Muscle of back (tissue), 13 donors: ENCODE measurements at places on chromosomes 3 and 15. TPM values are rescaled to one million over a fixed set of nuclear protein-coding genes. Genes with fewer than 3 reads are reported as not detected.
A peak's percentile ranks its signal among the peaks of the same experiment; 100 is the strongest.

DNA sequence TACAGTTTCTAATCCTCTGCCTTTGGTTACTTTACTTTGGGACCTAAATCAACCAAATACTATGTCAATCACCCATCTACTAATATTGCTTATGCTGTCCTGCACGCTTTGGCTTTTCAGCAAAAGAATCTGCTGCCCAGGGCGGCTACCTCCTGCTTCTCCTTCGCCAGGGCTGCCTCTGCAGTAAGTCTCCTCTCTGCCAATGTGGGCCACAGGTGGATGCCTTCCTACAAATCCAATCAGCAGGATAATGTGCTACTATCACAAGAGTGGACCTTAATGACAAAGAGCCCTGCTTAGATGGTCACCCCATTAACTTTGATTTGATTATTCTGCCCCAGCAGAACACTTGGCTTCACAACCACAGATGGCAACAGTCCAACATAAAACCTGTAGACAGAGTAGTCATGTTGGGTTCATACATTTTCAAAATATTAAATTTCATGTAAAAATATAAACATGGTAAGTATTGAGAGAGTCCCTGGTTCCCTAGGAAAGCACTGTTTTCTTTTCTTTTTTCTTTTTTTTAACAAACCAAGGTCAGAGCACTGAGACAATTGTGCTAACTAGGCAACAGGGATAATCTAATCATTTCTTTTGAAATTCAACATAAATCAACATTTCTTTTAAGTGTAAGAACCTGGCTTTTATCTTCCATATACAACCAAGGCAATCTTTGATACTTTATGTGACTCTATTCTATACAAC lies 298.3 kb downstream of the ZBTB20 start:
- no peak for DNase-seq

The IVD gene
- polyA plus RNA-seq = 63.6 TPM

The EFHB gene
- 0.34 TPM for polyA plus RNA-seq

GRCh38 chr15:33915571-33916407 lies 52.5 kb upstream of the CHRM5 start:
- no peak for DNase-seq

The RBPMS2 gene
- 5.6 TPM for polyA plus RNA-seq

DNA sequence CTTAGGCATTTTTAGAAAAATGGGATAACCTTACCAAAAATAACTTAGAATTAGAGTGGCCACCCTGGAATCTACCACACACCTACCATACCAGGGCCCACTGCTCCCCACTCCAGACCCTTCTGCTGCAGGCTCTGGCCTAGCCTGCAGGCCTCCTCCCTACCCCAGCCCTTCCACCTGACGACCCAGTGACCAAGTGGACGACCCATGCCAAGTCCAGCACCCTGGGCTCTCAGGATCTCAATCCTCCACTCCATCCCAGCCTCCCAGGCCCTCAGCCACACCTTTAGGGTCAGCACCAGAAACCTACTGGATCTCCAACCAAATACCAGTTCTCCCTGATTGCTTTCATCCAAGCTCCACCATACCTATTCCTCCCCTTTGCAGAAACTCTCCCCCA lies 145.8 kb downstream of the TPRA1 start:
- DNase-seq = no peak

The CGNL1 gene
- polyA plus RNA-seq = 8.7 TPM

The C2CD4B gene
- polyA plus RNA-seq = 23.1 TPM

- DNase-seq = no peak
Measured at GRCh38 chr3:16809482-16809881, 75.3 kb upstream of the PLCL2 start.

The PPM1L gene
- polyA plus RNA-seq = 7.3 TPM

GRCh38 chr3:169118666-169119370 lies 544.7 kb downstream of the MECOM start:
- DNase-seq = peak; percentile 41

- DNase-seq = no peak
Measured at GRCh38 chr15:73317651-73318462, 50.9 kb downstream of the HCN4 start.

- DNase-seq = no peak
Measured at GRCh38 chr15:64841060-64841343, 713 bp upstream of the PLEKHO2 start.

- peak; percentile 91 for DNase-seq
Measured at GRCh38 chr3:72270072-72270681, 485.2 kb upstream of the PROK2 start.

The IFT80 gene
- polyA plus RNA-seq = 19.8 TPM

DNA sequence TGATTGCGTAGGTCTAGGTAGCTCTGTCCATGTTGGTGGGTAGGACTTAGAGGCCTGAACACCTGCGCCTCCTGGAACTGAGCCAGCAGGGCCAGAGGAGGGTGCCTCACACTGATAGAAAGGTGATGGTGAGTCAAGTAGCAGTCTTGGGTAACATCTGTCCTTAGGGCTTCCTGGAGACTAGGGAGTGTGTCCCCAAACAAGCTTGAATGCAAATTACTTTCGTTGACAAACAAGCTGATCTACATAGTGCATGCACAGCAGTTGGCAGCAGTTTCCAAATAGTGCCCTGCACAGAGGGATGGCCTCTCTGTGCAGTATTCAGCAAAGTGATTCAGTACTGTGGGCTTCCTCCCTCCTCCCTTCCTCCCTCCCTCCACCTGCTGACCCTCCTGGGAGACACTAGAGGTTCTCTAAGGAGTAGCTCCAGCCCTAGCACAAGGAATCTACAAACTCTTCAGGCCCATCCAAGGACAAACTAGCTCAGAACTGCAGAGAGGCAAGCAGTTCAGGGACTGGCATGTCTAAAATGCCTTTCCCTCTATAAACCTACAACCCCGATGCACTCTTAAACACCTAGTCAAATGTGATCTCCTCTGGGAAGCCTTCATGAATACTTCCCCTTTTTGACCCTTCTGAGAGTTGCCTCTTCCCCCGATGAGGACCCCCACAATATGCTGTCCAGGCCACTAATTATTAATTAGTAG lies 61.0 kb downstream of the TLE3 start:
- no peak for DNase-seq

DNA sequence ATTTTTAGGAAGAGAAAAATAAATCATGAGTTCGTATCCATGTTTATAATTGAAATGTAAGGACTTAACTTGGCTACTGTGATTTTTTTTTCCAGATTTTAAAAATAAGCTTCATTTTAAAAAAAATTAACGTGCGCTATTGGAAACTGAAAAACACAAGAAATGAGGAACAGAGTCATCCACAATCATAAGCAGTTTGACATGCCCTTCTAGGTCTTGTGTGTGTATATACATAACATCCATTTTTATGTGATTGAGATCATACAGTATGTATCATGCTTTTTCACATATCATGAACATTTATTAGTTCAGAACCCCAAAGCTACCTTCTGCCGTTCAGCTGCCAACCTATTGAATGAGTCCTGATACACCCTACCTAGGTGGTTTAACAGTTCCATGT lies 22.7 kb downstream of the IREB2 start:
- DNase-seq = no peak

GRCh38 chr3:193746832-193747231 lies 153.8 kb downstream of the OPA1 start:
- DNase-seq = no peak

DNA sequence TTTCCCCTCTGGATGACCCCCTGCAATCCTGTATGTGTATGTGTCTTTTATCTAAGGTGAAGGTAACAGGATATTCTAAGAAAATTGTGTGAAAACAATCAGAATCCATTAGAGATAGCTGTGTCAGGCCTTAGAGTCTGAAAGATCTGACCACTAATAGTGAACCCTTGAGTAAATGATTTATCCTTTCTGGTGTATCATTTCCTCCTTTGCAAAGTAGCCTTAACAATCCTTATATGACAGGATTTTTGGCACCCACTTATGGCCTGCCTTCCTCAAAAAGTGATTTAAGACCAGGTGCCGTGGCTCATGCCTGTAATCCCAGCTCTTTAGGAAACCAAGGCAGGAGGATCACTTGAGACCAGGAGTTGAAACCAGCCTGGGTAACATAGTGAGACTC lies 110.2 kb downstream of the RBPMS2 start:
- DNase-seq = no peak

The AGBL1 gene
- 21.4 TPM for polyA plus RNA-seq

DNA sequence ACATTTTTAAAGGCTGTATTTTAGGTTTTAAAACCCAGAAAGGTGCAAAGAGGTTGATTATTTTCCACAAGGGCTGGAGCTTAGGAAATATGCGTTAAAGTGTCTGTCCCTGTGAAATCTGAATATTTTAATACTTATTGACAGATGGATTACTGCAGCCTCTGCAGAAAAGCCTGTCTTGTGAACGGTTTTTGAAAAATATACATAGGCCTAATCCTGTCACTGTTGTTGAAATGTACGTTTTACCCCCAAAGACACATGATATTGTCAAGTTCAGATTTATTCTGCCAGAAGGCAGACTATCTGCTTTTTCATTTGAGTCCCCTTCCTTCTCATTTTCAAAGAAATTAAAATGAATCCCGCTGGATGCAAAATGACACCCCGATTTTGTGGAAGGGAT lies 2.2 kb upstream of the BCL6 start:
- DNase-seq = no peak

DNA sequence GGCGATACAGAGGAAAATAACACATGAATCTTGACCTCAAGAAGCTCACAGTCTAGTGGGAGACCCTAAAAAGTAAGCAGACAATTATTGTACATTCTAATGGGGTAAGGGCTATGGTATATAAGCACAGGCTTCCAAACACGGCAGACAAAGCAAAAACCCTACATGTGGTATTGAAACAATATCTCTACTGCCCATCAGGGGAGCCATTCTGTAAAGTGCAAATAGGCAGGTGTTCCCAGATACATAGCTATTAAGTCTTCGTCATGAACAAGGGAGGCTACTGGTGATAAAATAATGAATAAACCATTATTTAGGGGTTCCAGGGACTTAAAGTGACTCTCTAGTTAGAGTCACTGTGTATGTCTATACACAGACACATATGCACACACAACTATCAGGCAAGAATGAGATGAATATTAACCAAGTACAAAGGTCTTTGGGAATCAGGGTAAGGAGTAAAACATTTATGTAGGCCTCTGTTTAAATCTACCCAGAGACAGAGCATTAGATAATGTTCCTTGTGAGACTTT lies 38.7 kb upstream of the ASB14 start:
- DNase-seq = no peak

The NFKBIZ gene
- 24.1 TPM for polyA plus RNA-seq

The SERPINI2 gene
- polyA plus RNA-seq = not detected

DNA sequence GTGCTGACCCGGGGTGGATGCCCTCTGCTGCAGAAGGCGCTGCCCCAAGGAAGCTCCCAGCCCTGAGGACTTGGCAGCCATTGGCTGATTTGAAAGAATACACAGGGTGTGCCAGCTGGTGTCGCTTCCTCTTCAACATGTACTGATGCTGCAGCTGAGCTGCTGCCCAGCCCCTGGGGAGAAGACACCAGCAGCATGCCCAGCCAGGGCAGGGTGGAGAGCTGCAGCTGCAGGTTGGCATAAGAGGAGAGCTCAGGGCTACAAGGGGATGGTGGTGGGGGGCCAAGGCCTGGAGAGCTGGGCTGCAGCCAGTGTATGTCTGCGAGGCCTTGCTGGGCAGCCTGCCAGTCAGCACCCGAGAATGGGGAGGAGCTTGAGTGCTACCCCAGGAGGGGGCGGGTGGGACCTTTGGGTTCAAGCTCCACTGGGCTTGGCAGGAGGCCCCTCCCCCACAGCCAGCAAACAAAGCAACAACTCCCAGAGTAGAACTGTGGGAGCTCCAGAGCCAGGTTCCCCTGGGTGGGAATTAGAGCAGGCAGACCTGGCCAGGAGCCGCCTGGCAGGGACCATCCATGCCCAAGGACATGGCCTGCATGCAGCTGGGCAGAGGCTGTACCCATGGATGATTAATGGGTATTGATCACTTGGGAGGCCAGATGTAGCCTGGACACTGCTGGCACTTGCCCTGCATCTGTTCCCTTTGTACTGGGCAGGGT lies 9.2 kb upstream of the SEMA4B start:
- DNase-seq = peak; percentile 47

GRCh38 chr15:75329571-75329970 lies 6.3 kb upstream of the COMMD4 start:
- no peak for DNase-seq

GRCh38 chr3:182487143-182487542 lies 306.2 kb upstream of the ATP11B start:
- DNase-seq = no peak

GRCh38 chr3:190281308-190282051 lies 40.8 kb downstream of the CLDN1 start:
- DNase-seq = no peak

The BTLA gene
- polyA plus RNA-seq = 0.76 TPM

The CYP8B1 gene
- polyA plus RNA-seq = 0.12 TPM

The NUP210 gene
- 11.8 TPM for polyA plus RNA-seq
